ENCODE measurements at places on chromosomes 1 and 21.

DNA sequence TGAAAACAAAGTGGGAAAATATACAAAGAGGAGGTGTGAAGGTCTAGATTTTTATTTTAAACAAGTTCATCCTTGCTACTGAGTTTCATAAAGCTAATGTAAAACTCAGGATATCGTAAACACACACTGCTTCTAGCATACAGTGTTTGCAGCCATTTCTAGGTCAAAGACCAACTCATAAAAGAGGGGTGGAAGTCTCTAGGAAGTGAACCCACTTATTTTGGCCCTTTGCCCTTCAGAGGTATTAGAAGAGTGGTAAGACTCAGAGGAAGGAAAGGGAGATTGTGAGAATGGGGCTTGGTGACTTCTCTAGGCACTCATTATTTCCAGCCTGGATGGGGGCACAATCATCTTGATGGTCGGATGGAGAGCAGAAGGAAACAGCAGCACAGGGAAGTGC, 91.2 kb downstream of the TNFSF18 start:
- DNase-seq: no peak

DNA sequence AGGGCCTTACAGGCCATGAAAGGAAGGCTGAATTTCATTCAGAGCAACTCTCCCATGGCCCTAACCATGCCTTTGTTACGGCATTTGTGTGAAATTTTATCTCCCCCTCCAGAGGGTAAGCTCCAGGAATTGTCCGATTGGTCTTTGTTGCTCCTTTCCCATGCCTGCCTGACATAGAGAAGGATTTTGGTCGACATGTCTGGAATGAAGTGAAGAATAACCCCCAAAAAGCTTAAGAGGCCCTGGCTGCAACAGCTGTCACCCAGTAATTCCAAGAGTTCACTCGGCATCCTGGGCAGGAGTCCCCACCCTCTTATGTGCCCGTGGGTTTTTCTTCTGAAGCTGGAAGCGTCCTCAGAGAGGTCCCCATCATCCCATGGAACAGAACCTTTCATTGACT, 20.6 kb downstream of the CDA start:
- no peak for DNase-seq

DNA sequence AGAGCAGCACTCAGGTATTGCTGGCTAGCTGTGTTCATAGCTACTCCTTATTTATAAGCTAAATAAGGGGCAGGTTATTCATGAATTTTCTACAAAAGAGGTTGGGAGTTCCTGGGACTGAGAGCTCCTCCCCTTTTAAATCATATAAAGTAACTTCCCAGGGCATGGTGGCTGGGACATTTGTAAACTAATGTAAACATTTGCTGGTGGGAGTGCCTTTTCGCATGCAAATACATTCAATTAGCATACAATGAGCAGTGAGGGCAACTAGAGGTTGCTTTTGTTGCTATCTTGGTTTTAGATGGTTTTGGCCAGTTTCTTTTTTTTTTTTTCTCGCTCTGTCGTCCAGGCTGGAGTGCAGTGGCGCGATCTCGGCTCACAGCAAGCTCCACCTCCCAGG, 43.4 kb downstream of the GNPAT start:
- no peak for DNase-seq

GRCh38 chr1:61208172-61208571, 125.8 kb downstream of the NFIA start:
- DNase-seq: no peak

DNA sequence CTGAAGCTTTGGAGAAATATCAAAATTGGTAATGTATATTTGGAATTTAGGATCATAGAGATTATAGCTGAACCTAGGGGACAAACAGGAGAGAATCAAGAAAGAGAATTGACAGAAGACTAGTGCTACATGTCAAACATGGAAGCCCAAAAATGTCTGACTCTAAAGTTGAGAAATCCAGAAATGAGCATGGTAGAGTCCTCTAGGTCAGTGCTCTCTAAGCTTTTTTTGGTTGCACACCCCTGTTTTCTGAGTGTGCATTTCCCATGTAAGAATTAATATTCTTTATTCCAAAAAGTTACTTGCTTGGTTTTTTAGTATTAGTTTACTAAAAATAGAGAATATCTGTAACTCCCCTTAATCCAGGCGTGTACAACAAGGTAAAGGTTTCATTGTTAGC, 25.6 kb downstream of the NFYC start:
- no peak for DNase-seq

- DNase-seq: no peak
These were observed 217.7 kb downstream of the URB2 start for GRCh38 chr1:229843627-229844238.

GRCh38 chr1:89826594-89826993, 5.8 kb downstream of the LRRC8D start:
- DNase-seq: no peak

- DNase-seq: no peak
These were observed at the start of gene EDN2 for GRCh38 chr1:41484402-41485241. Gene EDN2 (minus strand): TSS chr1:41484683. CDS start chr1:41484601, 82 bp downstream.

DNA sequence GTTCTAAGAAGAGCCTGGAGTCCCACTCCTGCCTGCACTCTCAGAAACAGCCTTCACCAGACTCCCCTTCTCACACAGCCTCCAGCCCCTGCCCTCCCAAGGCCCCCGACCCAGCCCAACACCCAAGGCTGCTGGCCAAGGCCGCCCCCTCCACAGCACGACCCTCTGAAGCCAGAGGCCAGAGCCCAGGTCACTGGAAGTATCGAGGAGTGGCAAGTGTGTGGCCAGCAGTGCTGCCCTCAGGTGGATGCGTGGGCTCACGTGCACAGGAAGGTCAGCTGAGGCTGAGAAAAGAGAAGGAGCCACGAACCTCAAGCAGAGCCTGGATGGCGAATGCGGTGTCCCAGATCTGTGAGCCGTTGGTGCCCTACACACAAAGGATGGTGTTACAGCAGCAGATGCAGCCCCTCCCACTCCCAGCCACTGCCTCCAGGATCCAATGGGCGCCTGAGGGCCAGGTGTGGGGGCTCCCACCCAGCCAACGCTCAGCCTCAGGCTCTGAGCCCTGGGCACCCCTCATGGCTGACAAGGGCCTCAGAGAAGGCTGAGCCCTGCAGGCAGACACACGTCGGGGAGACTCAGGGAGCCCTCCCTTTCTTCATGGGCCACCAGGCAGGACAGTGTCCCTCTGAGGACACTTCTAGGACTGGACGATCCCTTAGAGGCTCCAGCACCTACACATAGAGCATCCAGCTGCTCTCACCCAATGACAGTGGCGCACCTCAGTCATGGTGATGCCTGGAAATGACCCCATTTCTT, 18.0 kb downstream of the LSS start:
- no peak for DNase-seq

DNA sequence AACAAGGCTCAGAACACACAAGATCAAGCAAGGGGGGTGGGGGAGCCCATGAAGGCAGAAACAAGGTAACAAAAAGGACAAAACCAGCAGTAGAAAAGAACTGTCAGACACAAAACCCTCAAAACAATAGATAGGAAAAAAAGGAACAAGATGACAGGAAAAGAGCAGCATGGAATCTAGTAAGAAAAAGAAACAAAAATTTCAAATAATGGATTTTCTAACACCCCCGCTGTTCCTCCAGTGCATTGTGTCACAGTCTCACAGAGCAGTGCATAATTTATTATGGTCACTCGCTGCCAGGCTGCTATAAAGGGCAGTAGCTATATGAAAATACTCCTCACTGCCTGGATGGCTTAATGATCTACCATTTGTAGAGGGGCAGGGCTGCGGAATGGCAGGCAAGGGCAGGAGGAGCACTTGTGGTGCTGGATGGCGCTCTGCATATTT, 567.9 kb downstream of the DPYD start:
- no peak for DNase-seq

- no peak for DNase-seq
These were observed 12.1 kb downstream of the PRKACB start for GRCh38 chr1:84156210-84156621.

GRCh38 chr1:174166530-174167264, 7.4 kb downstream of the RABGAP1L start:
- DNase-seq: no peak

DNA sequence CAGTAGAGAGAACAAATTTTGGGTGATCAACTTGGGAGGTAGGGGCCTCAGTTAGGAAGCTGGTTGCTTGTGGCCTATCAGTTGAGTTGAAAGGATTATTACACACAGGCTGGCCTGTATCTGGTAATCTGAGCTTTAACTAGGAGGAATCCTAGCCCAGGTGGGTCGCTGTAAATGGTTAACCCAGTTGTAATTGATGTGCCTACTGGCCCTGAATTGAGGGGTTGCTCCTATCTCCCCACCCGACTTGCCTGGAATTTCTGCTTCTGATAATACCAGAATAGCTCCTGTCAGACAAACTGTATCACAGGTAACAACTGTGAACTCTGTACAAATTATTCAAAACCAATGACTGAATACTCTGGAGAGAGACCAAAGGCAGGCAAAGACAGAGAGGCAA, 210.4 kb upstream of the RUNX1 start:
- DNase-seq: no peak

DNA sequence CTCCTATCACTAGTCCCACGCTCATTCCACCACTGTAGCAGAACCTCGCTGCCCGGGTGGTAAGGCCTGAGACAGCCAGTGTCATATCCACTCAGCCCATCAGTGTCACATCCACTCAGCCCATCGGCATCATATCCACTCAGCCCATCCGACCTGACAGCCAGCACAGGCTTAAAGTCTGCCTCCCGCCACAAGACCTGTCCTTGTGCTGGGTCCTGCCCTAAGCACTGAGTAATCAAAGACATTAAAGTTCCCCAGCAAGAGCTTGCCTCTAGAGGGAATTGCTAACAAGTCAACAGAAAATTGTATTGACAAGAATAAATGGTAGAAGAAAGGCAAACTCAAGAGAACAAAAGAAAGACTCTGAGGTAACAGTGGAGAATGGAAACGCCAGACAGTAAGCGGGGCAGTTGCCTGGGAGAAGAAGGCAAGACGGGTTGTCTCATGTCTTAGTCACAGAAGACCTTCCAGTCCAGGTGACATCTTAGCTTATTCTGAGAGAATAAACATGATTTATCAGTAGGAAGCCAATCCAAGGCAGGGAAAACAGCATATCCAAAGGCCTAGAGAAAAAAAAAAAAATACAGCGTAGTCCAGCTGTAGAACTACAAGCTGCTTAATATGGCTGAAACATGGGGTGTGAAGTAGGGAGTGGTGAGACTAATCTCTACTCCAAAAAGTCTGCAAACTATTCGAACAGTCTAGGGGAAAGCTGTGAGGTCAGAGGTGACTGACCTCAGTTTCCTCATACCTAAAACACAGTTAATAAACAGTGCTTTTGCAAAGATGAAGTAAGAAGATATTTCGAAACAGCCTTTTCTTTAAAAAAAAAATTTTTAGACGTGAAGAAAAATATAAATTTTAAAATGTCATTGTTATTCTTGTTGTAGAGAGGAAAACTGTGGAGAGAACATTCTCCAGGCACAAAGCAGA, 1.1 kb downstream of the ITLN1 start:
- DNase-seq: no peak

DNA sequence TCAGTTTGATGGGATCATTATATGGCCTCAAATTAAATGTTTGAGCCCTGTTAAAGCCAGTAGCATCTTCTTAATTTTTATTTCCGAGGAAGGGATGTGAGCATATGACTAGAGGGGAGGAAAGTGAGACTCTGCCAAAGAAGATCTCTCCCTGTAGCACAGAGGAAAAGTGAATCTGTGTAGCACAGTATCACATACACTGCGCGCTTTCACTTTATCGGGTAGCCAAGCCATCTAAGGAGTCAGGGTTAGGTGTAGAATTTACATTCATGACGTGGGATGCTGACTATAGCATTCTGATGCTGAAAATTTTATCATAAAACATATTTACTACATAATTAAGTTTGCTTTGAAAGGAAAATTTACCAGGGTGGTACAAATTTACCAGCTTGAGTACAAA, 24.0 kb downstream of the LRRC8D start:
- no peak for DNase-seq

- no peak for DNase-seq
These were observed 3.9 kb downstream of the JAK1 start for GRCh38 chr1:64962441-64962840.

GRCh38 chr1:61887931-61888564, 145.8 kb downstream of the PATJ start:
- DNase-seq: no peak

DNA sequence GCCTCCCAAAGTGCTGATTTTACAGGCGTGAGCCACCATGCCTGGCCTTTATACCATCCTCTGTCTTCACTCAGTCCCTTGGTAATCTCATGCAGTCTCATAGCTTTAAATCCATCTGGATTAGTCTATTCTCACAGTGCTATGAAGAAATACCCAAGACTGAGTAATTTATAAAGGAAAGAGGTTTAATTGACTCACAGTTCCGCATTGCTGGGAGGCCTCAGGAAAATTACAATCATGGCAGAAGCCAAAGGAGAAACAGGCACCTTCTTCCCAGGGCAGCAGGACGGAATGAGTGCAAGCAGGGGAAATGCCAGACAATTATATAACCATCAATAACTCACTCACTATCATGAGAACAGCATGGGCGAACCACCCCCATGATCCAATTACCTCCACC, 49.1 kb upstream of the CPLANE2 start:
- no peak for DNase-seq

DNA sequence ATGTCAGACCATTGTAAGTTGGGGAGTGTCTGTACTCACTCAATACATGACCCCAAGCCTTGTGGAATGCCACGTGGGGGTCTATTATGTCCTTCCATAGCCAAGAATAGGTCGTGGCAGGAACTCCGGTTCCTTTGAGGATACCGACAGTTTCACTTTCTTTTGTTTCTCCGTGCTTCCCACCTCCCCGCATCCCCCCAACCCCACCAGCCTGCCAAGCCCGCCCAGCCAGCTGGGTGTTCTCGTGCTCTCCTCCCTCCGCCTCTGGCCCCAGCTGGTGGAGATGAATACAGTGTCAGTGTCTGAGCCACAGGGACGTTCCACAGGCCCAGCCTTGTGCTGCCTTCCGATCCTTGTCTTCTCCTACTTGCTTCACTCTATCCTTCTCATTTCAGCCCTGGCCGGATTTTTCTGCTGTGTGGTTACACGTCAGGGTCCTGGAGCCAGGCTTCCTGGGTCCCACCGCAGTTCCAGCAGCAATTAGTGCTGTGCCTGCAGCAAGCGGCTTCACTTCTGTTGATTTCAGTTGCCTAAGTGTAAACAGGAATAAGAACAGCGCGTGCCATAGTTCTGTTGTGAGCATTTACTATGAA, 4.1 kb upstream of the AGTRAP start:
- DNase-seq: no peak

GRCh38 chr1:172770071-172770470, 111.2 kb downstream of the FASLG start:
- no peak for DNase-seq

GRCh38 chr1:206700445-206701036, 15.8 kb downstream of the MAPKAPK2 start:
- DNase-seq: no peak

DNA sequence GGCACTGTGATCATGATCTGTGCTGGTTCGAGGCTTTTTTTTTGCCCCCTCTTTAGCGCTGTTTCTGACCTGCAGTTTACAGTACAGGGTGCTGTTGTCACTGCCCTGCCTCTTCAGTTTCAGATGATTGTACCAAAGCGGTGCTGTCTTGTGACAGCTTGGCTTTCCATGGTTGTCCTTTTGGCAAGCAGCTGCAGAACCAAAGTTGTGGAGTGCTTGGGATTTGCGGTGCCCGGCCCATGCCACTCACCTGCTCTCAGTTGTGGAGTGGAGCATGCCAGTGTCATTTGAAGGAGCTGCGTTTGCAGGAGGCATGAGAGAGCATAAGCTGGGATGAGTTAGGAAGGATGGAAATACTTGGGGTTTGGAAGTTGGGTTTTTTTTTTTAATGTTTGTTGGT, 48.4 kb downstream of the DOP1B start:
- DNase-seq: no peak

- DNase-seq: no peak
These were observed 5.8 kb downstream of the COG2 start for GRCh38 chr1:230648114-230648513.

- DNase-seq: peak; percentile 44
These were observed at the start of gene PAQR7 for GRCh38 chr1:25875154-25875855. Gene PAQR7 (minus strand): TSS chr1:25875708. CDS start chr1:25863839, 11,869 bp downstream.
